ENCODE measurements at places on chromosomes 13 and 19.

DNA sequence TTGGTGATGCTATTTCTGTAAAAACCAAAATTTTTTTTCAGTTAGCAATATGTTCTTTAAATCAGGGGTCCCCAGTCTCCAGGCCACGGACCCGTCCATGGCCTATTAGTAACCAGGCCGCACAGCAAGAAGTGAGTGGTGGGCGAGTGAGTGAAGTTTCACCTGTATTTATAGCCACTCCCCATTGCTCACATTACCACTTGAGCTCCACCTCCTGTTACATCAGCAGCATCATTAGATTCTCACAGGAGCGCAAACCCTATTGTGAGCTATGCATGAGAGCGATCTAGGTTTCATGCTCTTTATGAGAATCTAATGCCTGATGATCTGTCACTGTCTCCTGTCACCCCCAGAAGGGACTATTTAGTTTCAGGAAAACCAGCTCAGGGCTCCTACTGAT is 58.9 kb upstream of the SLC7A1 start:
- no peak for DNase-seq

DNA sequence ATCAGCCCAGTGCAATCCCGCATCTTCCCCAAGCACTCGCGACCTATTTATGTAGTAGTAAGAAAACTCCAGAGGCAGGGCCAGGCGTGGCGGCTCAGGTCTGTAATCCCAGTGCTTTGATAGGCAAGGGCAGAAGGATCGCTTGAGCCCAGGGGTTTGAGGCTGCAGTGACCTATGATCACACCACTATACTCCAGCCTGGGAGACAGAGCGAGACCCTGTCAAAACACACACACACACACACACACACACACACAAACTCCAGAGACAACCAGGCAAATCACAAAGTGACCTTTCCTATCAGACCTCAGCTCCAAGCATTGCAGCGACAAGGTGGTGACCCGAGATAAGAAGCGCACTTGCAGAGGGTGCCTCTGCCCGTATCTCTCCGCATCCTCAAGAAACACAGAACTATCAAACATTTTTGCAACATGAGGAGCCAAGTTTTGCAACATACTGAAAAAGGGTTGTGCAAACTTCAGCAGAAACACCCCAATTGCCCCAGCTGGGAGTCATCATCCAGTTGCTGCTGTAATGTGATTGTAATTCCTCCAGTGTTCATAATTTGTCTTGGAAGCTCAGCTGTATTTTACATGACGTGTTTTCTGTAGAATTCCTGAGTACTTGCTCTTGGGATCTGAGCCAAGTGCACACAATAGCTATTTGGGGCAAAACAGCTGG is 8.7 kb upstream of the KLF2 start:
- DNase-seq: peak; percentile 85

DNA sequence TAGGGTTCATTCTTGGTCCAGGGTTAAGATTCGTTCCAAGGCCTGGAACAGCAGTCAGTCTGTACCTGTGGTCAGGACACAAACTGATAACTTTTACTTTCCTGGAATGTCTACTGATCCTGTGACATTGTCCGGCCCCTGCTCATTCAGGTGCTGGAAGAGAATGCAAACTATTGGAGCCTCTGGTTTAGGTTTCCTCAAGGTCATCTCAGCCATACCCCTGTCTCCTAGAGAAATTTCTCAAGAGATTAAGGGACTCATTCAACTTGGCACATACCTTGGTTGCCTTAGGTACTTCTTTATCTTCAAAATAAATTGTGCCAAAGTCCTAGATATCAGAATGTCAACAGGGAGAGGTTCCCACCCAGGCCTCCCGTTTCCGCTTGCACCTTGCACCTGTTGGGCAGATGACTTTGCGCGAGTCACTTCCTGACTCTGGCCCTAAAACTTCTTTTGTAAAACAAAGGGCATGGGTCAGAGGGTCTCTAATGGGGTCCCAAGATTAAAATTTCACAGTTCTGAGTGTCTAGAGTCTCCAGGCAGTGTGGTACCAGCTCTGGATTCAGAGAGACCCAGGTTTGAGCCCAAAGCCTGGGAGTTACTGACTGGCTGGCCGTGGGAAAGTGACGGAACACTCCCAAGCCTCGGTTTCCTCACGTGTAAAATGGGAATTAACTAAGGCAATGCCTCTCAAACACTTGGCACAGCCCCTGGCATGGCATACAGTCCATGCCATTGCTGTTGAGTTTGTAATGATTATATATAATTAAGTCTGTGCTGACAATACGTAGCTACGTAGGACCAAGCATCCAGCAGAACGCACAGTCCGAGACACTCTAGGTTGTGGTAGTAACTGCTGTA is 25.8 kb upstream of the CYP2S1 start:
- DNase-seq: no peak

DNA sequence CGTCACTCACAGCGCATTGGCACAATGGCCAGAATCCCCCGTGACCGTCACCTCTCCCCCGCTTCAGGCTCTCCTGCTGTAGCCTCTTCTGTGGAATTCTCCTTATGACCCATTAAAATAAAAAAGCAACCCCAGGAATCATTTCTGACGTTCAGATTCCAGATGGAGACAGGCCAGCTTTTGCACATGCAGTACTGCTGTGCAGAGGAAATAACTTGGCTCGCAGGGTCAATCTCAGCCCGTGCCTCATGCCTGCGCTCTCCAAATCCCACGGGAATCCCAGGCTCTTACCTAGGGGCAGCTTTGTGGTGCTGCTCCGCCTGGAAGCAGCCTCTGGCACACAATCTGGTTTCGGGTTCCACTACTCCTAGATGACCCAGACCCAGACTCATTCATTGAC is 32.7 kb upstream of the SOX1 start:
- peak; percentile 42 for DNase-seq

DNA sequence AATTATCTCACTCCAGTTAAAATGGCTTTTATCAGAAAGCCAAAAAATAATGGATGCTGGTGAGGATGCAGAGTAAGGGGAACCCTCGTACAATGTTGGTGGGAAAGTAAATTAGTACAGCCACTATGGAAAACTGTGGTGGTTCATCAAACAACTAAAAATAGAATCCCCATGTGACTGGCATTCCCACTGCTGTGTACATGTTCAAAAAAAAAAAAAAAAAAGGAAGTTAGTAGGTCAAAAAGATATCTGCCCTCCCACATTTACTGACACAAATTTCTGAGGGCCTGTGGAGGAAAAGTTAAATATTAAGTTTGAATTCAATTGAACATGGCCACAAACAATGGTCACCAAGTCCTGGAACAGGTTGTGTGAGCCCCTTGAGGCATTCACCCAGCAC is 9.8 kb upstream of the ZSCAN5A start:
- DNase-seq: no peak

DNA sequence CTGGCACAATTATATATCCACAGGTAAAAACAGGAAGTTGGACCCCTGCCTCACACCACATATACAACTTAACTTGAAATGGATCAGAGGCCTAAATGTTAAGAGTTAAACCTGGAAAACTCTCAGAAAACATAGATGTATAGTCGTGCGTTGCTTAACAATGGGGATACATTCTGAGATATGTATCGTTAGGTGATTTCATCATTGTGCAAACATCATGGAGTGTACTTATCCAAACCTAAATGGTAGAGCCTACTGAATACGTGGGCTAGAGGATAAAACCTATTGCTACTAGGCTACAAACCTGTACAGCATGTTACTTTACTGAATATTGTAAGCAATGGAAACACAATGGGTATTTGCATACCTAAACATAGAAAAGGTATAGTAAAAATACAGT is 14.8 kb upstream of the CALM3 start:
- DNase-seq: no peak

DNA sequence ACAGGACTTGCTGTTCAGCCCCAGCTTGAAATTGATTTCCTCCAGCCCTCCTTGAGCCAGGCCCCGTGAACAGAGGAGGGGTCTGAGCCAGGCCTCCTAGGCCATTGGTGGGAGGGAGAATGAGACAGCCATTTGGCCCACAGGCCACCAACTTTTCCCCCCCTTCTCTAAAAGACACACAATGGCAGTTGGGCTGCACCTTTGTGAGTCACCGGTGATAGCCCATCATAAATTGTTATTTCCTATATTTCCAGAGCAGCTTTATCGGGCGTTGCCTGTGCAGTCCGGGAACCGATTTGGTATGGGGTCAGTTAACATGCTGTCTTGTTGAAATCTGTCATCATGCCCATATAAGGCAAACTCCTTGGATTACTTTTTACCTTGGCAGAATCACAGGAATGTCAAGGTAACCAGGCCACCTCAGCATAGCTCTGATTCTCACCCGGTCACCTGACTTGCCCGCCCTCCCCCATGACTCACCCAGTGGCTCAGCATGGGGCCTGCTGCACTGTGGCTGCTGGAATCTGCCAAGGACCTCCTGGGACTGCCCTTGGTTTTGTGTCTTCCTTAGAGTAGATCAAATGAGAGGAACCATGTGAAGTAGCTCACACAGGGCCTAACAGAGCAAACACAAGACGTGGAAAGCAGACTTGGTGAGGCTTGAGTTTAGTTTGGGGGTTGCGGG is 36.1 kb downstream of the ACTN4 start:
- DNase-seq: peak; percentile 48

DNA sequence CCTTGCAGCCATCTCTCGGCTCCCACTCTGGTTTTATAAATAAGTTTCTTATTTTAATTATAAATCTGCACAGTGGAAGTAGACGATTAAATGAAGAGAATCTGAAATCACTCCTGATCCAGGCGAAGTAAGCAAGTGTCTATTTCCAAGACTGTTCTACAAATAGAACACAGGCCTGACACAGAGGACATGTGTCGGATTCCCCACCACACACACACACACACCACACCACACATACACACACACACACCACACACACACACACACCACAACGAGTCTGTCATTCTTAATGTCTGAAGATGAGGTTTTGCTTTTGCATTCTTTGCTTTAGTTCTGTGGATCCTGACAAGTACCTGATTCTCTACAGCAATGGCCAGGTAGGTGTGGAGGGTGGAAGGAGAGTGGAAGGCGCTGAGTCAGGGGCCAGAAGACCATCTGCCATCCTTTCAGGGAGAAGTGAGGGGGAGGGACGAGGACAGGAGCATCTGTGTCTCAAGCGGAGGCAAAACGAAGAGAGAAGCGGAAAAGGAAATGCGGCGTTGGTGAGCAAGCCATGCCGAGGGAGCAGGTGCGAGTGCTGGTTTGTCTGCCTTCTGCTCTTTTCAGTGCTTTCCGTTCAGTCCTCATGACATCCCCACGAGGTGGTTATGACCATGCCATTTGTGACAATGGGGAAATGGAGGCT is 110.2 kb downstream of the TEX26 start:
- no peak for DNase-seq

DNA sequence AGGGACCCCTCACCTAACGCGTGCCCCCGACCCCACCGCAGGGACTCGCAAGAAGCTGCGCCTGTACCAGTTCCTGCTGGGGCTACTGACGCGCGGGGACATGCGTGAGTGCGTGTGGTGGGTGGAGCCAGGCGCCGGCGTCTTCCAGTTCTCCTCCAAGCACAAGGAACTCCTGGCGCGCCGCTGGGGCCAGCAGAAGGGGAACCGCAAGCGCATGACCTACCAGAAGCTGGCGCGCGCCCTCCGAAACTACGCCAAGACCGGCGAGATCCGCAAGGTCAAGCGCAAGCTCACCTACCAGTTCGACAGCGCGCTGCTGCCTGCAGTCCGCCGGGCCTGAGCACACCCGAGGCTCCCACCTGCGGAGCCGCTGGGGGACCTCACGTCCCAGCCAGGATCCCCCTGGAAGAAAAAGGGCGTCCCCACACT is 4.7 kb upstream of the MYBPC2 start:
- DNase-seq: peak; percentile 92

All from right hindlimb (tissue), 1 donor.